Thymus (tissue), 14 donors: ENCODE measurements at places on chromosomes 5 and 9.

- H3K36me3 ChIP-seq: no peaks in the 10 kb centered on the region
- H3K27me3 ChIP-seq: no peaks in the 10 kb centered on the region
- H3K4me1 ChIP-seq: peaks cover 15% of the 10 kb centered on the region
- peak overlapping the region; percentile 42 for H3K27ac ChIP-seq
- no peak for DNase-seq
- no peak overlapping the region for H3K4me3 ChIP-seq
These were observed 38.2 kb upstream of the DMXL1 start for GRCh38 chr5:119032656-119033055.

- H3K27ac ChIP-seq: no peak overlapping the region
- no peak for DNase-seq
- no peaks in the 10 kb centered on the region for H3K27me3 ChIP-seq
- no peaks in the 10 kb centered on the region for H3K36me3 ChIP-seq
- H3K4me3 ChIP-seq: no peak overlapping the region
These were observed 76.9 kb downstream of the LHX2 start for GRCh38 chr9:124088476-124088837.

- no peak overlapping the region for H3K4me3 ChIP-seq
- no peaks in the 10 kb centered on the region for H3K27me3 ChIP-seq
- DNase-seq: no peak
- no peak overlapping the region for H3K27ac ChIP-seq
These were observed 369.4 kb downstream of the TMEM161B start for GRCh38 chr5:87899208-87899661.

- no peaks in the 10 kb centered on the region for H3K4me1 ChIP-seq
- H3K36me3 ChIP-seq: no peaks in the 10 kb centered on the region
- H3K27ac ChIP-seq: no peak overlapping the region
- no peak overlapping the region for H3K4me3 ChIP-seq
- no peak for DNase-seq
- no peaks in the 10 kb centered on the region for H3K27me3 ChIP-seq
These were observed 1672.0 kb upstream of the CDH9 start for GRCh38 chr5:28710360-28710759.

GRCh38 chr9:108297073-108297472, 558.7 kb downstream of the ACTL7B start:
- no peaks in the 10 kb centered on the region for H3K27me3 ChIP-seq

DNA sequence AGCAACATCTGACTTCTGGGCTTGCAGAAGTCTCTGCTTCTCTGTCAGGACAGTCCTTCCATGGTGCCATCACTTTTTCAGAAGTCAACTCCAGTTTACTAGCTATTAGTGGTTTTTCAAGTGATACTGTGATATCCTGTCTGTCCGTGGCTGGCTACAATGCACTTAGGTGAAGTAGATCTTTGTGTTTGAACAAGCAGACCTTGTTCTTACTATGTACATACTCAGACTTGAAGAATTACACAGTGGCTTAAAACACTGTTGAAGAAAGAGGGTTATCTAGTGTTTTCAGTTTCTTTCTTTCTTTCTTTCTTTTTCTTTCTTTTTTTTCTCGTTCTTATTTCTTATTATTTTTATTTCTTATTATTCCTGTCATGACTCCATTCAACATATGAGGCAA, 228.7 kb downstream of the NTRK2 start:
- H3K36me3 ChIP-seq: no peaks in the 10 kb centered on the region
- H3K4me3 ChIP-seq: no peak overlapping the region
- no peaks in the 10 kb centered on the region for H3K27me3 ChIP-seq
- DNase-seq: no peak
- H3K4me1 ChIP-seq: no peaks in the 10 kb centered on the region

GRCh38 chr5:78103232-78103918, 191.1 kb downstream of the AP3B1 start:
- peaks cover 23% of the 10 kb centered on the region for H3K36me3 ChIP-seq
- no peak overlapping the region for H3K27ac ChIP-seq
- H3K27me3 ChIP-seq: no peaks in the 10 kb centered on the region
- H3K4me1 ChIP-seq: no peaks in the 10 kb centered on the region

- peak; percentile 8 for DNase-seq
- H3K27me3 ChIP-seq: no peaks in the 10 kb centered on the region
- no peaks in the 10 kb centered on the region for H3K4me1 ChIP-seq
- no peaks in the 10 kb centered on the region for H3K36me3 ChIP-seq
These were observed 281.9 kb downstream of the DRD1 start for GRCh38 chr5:175162036-175162435.

GRCh38 chr9:37512437-37512836, 26.7 kb downstream of the POLR1E start:
- peaks cover 10% of the 10 kb centered on the region for H3K36me3 ChIP-seq
- H3K27ac ChIP-seq: no peak overlapping the region
- DNase-seq: no peak
- no peak overlapping the region for H3K4me3 ChIP-seq
- H3K27me3 ChIP-seq: no peaks in the 10 kb centered on the region

DNA sequence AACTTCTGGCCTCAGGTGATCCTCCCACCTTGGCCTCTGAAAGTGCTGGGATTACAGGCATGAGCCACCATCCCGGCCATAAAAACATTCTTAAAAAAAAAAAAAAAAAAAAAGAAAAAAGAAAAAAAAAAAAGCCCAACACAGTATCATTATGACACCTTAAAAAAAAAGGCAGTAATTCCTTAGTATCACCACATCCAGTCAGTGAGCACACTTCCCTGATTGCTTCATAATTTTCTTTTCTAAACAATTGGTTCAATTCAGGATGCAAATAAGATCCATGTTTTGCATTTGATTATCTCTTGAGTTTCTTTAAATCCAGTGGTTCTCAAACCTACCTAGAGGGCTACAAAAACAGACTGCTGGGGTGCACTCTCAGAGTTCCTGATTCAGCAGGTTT, 182.5 kb downstream of the CDK5RAP2 start:
- no peaks in the 10 kb centered on the region for H3K27me3 ChIP-seq
- peaks cover 14% of the 10 kb centered on the region for H3K4me1 ChIP-seq
- H3K36me3 ChIP-seq: peaks cover 53% of the 10 kb centered on the region
- H3K27ac ChIP-seq: no peak overlapping the region
- no peak for DNase-seq

- H3K27me3 ChIP-seq: no peaks in the 10 kb centered on the region
- no peaks in the 10 kb centered on the region for H3K4me1 ChIP-seq
- H3K4me3 ChIP-seq: no peak overlapping the region
- no peaks in the 10 kb centered on the region for H3K36me3 ChIP-seq
These were observed 1397.0 kb upstream of the C9orf72 start for GRCh38 chr9:28970241-28970654.

- no peak overlapping the region for H3K4me3 ChIP-seq
- H3K27me3 ChIP-seq: no peaks in the 10 kb centered on the region
- H3K27ac ChIP-seq: no peak overlapping the region
- H3K4me1 ChIP-seq: no peaks in the 10 kb centered on the region
- H3K36me3 ChIP-seq: no peaks in the 10 kb centered on the region
- DNase-seq: no peak
These were observed 87.5 kb downstream of the CHSY3 start for GRCh38 chr5:129991780-129992179.

DNA sequence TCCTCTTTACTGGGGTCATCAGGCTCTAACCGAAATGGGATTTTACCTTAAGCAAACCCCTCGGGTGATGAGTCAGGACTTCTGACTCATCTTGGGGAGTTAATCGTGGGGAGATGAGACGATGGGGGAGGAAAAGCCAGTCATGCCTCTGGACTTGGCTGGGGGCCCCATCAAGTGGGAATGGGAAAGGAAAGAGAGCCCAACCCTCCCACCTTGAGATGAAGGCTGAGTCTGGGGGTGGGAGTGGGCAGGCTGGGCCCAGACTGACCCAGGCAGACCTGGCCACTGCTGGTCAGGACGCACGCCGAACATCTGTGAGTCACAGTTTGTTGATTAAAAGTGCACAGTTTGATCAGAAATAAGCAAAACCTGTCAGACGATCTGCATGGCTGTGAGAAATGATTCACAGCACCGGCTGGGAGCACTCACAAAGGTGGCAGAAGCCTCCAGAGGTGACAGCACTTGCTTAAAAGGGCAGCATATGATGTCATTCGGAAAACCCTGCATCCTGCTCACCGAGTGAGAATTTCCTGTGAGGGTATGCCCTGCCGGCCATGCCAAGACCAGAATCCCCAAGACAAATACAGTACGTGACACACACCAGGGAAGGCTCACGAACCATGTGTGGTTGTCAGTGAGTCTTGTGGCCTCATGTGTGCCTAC, 50.0 kb upstream of the SLC25A51 start:
- DNase-seq: no peak
- H3K4me3 ChIP-seq: no peak overlapping the region
- no peak overlapping the region for H3K27ac ChIP-seq

- DNase-seq: no peak
- H3K27me3 ChIP-seq: no peaks in the 10 kb centered on the region
- peaks cover 6% of the 10 kb centered on the region for H3K4me1 ChIP-seq
- no peak overlapping the region for H3K4me3 ChIP-seq
- H3K36me3 ChIP-seq: no peaks in the 10 kb centered on the region
These were observed 44.1 kb upstream of the CDKN2B start for GRCh38 chr9:22053178-22053577.

DNA sequence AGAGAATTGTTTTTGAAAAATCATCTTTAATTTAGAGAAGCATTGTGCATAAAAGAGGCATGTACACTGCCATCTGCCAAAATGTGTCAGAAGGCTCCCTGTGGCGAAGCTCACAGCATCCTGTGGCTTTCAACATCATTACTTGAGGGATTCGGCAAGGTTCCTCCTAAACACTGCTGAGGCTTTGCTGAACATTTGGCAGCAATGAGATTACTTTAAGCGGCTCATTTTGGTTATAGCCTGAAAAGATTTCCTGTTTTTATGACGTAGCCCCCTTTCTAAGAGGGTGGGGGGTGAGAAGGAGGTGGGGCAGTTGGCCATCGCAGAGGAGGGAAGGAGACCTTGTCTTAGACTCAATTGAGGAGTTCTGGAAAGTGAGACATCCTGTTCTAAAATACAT, 469.4 kb downstream of the RASEF start:
- H3K27ac ChIP-seq: no peak overlapping the region
- H3K4me3 ChIP-seq: no peak overlapping the region
- H3K4me1 ChIP-seq: no peaks in the 10 kb centered on the region
- H3K36me3 ChIP-seq: no peaks in the 10 kb centered on the region
- no peak for DNase-seq
- no peaks in the 10 kb centered on the region for H3K27me3 ChIP-seq

GRCh38 chr9:130054820-130055219, 1.1 kb downstream of the GPR107 start:
- DNase-seq: no peak
- H3K4me3 ChIP-seq: peak overlapping the region; percentile 65
- no peaks in the 10 kb centered on the region for H3K27me3 ChIP-seq
- peaks cover 12% of the 10 kb centered on the region for H3K36me3 ChIP-seq

DNA sequence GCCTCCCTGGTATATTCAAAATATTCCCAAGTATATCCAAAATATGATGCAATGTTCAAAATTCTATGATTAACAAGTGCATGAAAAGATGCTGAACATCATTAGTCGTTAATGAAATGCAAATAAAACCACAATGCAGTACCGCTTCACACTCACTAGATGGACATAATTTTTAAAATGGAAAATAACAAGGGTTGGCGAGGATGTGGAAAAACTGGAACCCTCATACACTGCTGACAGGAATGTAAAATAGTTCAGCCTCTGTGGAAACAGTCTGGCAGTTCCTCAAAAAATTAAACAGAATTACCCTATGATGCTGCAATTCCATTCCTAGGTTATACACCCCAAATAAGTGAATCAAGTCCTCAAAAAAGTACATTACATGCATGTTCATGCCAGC, 36.1 kb upstream of the MYOT start:
- no peak for DNase-seq
- no peak overlapping the region for H3K4me3 ChIP-seq
- H3K27ac ChIP-seq: no peak overlapping the region
- H3K4me1 ChIP-seq: no peaks in the 10 kb centered on the region
- H3K27me3 ChIP-seq: no peaks in the 10 kb centered on the region

GRCh38 chr9:79266986-79267385, 304.8 kb upstream of the TLE4 start:
- no peaks in the 10 kb centered on the region for H3K27me3 ChIP-seq
- no peaks in the 10 kb centered on the region for H3K36me3 ChIP-seq
- no peak overlapping the region for H3K27ac ChIP-seq
- no peak for DNase-seq

DNA sequence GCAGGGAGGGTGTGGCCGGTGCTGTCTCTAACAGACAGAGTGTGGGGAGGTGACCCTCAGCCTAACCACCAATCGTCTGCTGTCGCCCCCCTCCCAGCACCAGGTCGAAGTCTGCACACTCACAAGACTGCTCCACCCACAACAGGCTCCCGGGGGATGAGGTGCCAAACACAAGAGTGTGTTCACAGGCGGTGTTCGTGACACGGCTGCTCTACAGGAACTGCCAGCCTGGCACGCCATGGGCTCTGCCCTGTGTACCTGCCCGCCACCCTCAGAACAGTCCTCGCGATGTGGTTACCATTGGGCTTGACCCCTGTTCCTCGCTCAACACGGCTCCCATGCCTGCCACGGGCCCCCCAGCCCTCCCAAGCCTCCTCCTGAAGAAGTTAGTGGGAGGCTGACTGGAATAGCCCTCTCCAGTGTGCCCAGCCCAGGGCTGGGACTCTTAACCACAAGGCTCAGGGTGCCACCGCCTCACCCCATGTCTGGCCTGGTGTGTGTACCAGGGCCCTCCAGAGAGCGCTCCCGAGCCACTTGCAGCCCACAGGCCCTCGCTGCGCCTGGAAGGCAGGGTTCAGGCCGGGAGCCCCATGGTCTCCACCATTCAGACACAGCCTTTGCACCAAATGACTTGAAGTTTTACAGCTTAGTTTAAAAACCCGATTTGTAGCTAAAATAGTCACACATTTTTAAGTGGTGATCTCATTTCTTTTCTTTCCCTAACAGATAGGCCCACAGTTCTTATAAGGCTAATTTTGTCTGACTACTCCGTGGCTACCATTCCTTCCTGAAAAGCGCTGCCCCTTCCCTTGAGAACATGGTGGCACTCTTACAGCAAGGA, 102.5 kb downstream of the CAMSAP1 start:
- H3K4me3 ChIP-seq: no peak overlapping the region
- H3K36me3 ChIP-seq: no peaks in the 10 kb centered on the region
- no peaks in the 10 kb centered on the region for H3K4me1 ChIP-seq
- DNase-seq: no peak
- H3K27me3 ChIP-seq: no peaks in the 10 kb centered on the region

DNA sequence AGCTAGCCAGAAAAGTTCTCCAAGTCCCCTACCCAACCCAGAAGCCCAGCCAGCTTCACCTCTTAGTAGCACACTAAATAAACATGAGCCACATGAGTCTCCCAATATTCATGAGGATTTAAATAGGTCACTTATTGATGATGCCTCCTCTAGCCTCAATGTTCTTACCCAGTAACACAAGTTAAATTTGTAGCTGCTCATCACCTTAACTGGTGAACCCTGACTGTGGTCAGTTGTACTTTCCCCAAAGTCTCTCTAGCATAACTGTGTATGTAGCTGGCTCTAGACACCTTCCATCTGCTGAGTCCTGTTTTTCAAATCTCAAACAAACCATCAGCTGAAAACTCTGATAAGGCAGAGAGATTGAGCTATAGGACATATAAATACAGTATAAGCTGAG, 100.3 kb upstream of the ELAVL2 start:
- no peak for DNase-seq
- no peaks in the 10 kb centered on the region for H3K27me3 ChIP-seq
- H3K4me3 ChIP-seq: no peak overlapping the region
